Activated effector memory CD4-positive, alpha-beta T cell treated with anti-CD3 and anti-CD28 coated beads, Interleukin-2, amount 50 U/mL, for 16 hours (primary cell): ENCODE measurements at places on chromosomes 2 and 18.

DNA sequence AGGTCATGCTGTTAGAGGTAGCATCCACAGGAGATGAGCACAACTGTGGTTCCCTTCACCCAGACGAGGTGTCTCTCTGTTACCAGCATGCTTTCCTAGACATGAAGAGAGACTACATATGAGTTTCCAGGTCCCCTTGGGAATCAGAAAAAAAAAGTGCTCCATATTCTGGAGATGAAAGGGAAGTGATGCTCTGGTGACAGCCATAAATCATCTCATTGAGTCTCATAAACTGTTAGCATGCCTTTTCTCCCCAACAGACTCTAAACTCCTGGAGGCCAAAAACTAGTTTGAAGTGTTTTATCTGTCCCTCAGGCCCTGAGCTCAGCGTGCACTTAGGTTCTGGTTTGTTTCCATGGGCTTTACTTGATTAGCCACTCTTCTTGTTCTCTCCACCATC lies 124.6 kb upstream of the CREB1 start:
- no peak for DNase-seq

DNA sequence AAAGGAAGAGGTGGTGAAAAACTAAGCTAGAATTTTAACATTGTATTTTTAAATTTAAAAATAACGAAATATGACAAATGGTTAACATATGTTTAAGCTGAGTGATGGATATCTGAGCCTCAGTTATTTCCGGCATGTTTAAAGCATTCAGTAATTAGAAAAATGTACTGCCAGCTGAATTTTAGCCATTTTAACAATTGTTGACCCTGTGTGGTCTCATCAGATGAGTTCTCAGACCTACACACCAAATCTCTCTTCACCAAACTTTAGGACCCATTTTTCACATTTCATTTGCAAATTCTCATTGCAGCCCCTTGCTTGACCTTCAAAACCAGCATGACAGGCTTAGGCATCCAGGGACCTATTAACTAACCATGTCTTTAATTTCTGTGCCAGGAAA lies 91.5 kb upstream of the RGPD4 start:
- no peak for DNase-seq

GRCh38 chr2:30684516-30684915 lies 122.7 kb downstream of the CAPN13 start:
- no peak for DNase-seq

DNA sequence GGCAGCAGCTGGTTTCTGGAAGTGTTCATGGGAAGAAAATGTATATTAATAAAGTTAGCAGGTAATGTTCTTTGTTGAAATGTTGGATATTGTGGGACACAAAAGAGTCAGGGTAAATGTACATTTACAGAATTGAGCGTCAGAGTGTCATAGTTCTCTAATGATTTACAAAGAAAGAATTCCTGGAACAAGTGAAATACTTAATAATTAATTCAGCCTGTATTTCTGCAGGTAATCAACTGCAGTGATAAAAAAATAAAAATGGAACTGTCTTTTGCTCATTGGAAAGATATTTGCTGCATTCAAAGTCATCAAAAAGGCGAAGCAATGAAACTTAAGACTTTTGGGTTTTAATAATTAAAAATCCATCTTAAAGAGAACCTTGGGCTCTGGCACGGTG lies 27.4 kb upstream of the PTH2R start:
- no peak for DNase-seq

DNA sequence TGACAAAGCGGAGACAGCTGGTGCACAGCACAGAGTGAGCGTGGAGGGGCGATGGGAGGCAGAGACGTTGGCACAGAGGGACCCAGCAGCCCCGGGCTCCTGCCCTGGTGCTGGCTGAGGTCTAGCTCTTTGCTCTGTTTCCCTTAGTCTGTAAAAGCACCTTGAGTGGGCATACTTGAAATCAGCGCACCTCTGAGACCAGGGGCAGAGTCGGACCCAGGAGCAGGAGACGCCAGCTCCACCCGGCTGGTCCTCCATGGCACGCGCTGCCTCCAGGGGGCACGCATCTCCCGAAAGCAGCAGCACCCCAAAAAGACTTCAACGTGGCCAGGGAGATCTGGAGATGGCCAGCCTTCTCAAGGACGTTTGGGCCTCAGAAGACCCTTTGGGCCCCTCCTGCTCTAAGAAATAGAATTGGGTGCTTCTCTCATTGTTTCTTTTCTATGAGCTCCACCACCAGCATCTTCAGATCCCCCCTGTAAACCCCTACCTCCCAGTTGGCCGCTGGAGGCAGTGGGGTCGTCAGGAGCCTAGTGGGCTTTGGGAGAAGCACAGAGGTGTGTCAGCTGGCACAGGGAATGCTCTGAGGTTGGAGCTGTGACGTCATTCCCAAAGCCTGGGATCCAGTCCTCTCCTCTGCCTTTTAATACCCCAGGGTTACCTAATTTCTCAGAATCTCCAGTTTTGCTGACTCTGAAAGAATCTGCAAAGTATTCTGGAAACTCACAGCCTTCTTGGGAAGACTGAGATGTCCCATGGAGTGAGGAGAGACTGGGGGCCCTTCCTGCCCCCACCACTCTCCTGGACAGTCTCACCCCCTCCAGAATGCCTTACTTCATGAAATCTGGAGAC lies 58.9 kb downstream of the CIB4 start:
- peak; percentile 50 for DNase-seq

- no peak for DNase-seq
These were observed 88.1 kb downstream of the ZBTB7C start for GRCh38 chr18:48321121-48321520.

DNA sequence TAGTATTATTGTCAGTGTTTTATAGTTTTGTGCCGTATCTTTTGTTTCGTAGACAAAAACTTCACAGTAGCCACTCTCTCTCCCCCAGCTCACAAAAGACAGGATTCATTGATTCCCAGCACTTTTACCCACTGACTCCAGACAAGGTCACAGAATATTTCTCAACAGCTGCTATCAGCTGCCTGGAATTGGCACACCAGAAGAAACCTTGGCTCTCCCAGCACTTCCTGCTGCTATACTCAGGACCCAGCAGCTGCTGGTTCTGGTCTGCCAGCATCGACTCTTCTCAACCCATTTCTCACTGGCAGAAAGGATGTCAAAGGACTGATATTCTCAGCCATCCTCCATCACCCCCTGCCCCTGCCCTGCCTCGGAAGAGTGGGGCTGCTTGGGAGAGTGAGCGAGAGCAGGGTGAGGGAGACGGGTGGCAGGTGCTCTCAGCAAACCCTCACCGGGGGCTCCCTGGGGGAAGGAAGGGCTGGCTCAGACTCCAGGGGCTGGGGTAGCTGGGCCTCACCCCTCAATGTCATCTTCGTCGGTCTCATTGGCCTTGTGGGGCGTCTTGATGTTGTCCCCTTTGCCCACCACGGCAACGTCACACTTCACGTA lies 6.1 kb upstream of the OTOF start:
- DNase-seq: no peak

DNA sequence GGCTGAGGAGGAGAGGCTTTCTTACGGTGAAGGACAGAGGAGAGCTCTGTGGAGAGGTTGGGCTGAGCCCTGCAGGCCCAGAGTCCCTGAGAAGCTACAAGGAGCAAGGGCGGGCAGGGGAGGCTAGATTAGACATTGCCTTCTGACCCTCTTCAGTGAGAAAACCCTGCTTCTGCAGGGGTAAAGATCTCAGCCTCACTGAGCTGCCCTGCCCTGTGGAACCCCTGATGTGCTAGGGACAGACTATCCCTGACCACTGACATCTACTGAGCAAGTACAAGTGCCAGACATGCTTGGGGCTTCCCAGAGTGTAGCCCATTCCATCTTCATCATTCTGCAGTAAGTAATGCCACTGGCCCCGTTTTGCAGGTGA lies 111.5 kb downstream of the CYP26B1 start:
- no peak for DNase-seq
